ENCODE measurements at places on chromosomes 6 and 20. TPM values are rescaled to one million over a fixed set of nuclear protein-coding genes. Genes with fewer than 3 reads are reported as not detected.

Gene ZSWIM3
- total RNA-seq, result 4.7 TPM

Gene ZNF311
- 2.2 TPM for total RNA-seq

Gene ABCC10
- 46.5 TPM for total RNA-seq

Gene GMPR
- 3.8 TPM for total RNA-seq

Gene ANGPT4
- total RNA-seq, result not detected

Gene BNIP5
- 2.1 TPM for total RNA-seq

Gene RBBP8NL
- 7.3 TPM for total RNA-seq

Gene IL20RA
- 0.90 TPM for total RNA-seq

Gene PXMP4
- total RNA-seq, result 12.2 TPM

Gene BTN1A1
- total RNA-seq, result 0.36 TPM

Gene NOX3
- total RNA-seq, result not detected

Gene ECI2
- 62.9 TPM for total RNA-seq

Gene APOM
- 11.2 TPM for total RNA-seq

Gene ADGRF5
- total RNA-seq, result 0.58 TPM

Gene PLCB1
- total RNA-seq, result 12.0 TPM

Gene COX4I2
- not detected for total RNA-seq

Gene LY6G5B
- total RNA-seq, result 13.9 TPM

Gene EEF1A2
- 20.5 TPM for total RNA-seq

Gene RAET1L
- total RNA-seq, result not detected

Gene L3MBTL1
- total RNA-seq, result 23.1 TPM

Gene ZNF318
- 13.3 TPM for total RNA-seq

Gene PSMB9
- total RNA-seq, result 5.7 TPM

Gene LY6G6C
- 2.5 TPM for total RNA-seq

Gene SOX18
- total RNA-seq, result 0.72 TPM

Gene MRAP2
- total RNA-seq, result 0.74 TPM

Gene VSX1
- not detected for total RNA-seq

Gene GSTA3
- not detected for total RNA-seq

Gene SRMS
- not detected for total RNA-seq

Gene RIPPLY2
- total RNA-seq, result 1.6 TPM

Gene PRL
- 0.48 TPM for total RNA-seq

Gene TMEM151B
- 0.52 TPM for total RNA-seq

Gene SLC22A23
- 36.6 TPM for total RNA-seq

Gene LCA5
- 11.3 TPM for total RNA-seq

Gene TGM3
- 1.5 TPM for total RNA-seq

Gene SAMD10
- 16.9 TPM for total RNA-seq

Gene MTFR2
- 2.5 TPM for total RNA-seq

Gene LINC00237
- total RNA-seq, result not detected

Gene MUCL3
- total RNA-seq, result 0.31 TPM
